ENCODE measurements at places on chromosomes 3 and 15.

GRCh38 chr3:13873818-13874217, 6.1 kb downstream of the WNT7A start:
- peaks cover 3% of the 10 kb centered on the region for H3K4me1 ChIP-seq
- H3K4me3 ChIP-seq: no peak overlapping the region
- H3K36me3 ChIP-seq: no peaks in the 10 kb centered on the region
- no peak for DNase-seq
- peaks cover 37% of the 10 kb centered on the region for H3K27me3 ChIP-seq
- H3K27ac ChIP-seq: no peak overlapping the region

DNA sequence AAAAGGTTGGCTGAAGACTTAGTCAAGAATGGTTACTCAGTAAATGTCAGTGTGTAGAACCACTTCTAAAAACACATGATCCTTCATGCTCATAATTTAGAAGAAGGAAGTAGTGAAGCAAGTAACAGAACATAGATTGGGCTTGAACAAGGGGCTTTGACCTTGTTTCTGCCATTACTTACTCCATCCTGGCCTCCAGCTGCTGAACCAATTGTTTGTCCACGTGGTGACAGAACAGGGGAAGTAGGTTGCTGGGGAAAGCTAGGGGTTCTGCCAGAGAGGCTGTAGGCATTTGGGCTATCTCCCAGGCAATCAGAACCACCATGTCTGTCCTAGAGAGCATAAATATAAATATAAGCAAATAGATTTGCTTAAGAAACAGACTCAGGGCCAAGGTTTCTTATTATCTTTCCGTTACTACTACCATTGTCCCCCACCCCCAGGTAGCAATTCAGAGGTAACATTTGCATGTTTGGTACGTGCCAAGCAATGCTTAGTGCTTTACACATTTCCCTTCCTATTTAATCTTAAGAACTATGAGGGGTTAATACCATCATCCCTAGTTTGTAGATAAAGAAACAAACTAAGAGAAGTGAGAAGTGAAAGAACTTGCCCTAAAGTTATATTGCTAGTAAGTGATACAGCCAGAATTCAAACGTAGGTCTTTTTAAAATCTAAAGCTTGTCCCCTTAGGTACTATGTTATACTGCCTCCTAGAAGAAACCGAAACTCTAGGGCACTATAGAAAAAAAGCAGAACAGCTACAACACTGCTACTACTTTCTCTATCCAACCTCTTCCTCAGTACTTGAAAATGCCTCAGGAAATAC, 3.0 kb upstream of the SPG11 start:
- peak overlapping the region; percentile 83 for H3K27ac ChIP-seq
- no peak for DNase-seq
- H3K36me3 ChIP-seq: peaks cover 19% of the 10 kb centered on the region
- H3K4me3 ChIP-seq: peak overlapping the region; percentile 63
- peaks cover 76% of the 10 kb centered on the region for H3K4me1 ChIP-seq
- no peaks in the 10 kb centered on the region for H3K27me3 ChIP-seq

DNA sequence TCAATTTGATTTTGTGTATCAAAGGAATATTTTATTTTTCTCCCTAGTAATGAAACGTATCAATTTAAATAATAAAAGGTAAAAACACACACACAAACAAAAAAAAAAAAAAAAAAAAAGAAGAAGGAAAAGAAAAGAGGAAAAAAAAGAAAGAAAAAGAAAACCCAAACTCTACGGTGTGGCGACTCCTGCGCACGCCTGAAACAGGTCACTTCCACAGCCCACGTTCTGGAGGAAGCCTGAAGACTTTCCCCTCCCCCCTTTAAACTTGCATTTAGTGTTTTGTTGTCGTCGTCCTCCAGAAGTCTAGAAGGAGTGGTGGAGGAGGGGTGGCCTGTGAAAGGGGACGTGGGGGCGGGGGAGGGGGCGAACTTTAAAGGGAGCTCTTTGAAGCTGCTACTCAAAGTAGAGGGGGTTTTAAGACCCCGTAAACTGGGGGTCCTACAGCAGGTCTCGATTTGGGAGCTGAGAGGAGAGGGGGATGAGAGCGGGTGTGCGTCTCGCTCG, 2.3 kb upstream of the TLE3 start:
- peak overlapping the region; percentile 79 for H3K4me3 ChIP-seq
- H3K4me1 ChIP-seq: peaks cover 39% of the 10 kb centered on the region

GRCh38 chr15:100147828-100148227, 193.9 kb downstream of the ADAMTS17 start:
- H3K27ac ChIP-seq: no peak overlapping the region
- H3K4me1 ChIP-seq: no peaks in the 10 kb centered on the region
- H3K36me3 ChIP-seq: peaks cover 2% of the 10 kb centered on the region
- DNase-seq: no peak

DNA sequence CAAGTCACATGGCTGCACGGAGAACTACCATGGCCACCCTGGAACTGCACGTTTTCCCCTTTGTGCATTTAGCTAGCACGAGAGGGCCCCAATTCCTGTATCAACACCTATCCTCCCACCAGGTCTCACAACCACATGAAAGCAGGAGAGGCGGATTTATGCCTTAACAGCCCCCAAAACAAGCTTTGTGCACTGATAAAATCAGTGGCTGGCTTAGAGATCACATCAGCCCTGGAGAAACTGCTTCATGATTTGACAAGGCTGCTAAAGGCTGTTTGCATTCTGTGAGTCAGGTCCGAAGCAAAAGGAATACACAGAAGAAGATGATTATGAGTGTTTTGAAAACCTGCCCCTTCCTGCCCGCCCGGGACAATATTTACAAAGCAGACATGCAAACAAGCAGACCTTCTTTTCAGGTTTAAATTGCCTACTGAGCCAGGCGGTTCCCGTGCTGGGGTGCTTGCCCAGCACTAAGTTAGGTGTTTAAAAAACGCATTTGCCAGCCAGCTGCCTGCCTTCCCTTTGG, 25.9 kb downstream of the CEMIP start:
- no peak overlapping the region for H3K4me3 ChIP-seq
- H3K27me3 ChIP-seq: peaks cover 3% of the 10 kb centered on the region
- no peak overlapping the region for H3K27ac ChIP-seq
- peaks cover 19% of the 10 kb centered on the region for H3K4me1 ChIP-seq
- no peak for DNase-seq

- H3K4me3 ChIP-seq: no peak overlapping the region
- H3K27me3 ChIP-seq: no peaks in the 10 kb centered on the region
- H3K27ac ChIP-seq: no peak overlapping the region
- no peaks in the 10 kb centered on the region for H3K36me3 ChIP-seq
- H3K4me1 ChIP-seq: no peaks in the 10 kb centered on the region
Measured at GRCh38 chr3:176401211-176401610, 796.1 kb downstream of the TBL1XR1 start.

DNA sequence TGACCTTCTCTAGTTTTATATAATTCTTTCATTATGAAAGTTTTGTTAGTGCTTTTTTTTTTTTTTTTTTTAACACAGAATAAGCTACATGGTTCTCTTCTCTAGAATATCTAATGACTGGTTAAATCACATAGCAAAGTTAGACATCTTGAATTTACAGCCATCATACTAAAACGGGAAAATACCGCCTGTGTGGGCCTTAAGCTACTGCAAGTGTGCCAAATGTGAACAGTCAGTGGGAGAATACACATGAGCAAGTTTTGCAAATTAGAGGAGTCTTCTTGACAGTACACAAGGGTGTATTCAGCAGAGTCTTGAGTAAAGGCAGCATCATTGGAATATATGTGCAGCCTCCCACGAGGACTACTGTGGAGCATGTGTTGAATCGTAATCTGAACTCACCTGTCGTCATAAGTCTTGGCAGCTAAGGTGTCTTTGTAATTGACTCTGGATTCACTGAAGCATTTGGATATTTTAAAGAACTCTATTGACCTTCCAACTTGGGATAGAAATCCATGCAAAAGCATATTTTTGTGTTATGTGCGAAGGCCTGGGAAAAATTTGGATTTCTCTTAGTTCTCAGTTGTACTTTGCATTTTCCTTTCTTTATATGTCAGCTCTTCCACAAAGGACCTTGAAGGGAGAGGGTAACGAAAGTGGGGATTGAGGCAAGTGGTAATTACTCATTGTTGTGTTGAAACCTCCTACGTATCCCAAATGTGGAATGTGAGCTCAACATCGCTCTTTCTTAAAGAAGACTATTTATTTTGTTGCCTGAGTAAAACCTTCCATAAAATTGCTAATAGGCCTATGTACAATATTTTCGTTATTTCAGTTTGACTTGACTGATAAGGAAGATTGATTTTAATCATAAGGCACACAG, 117.4 kb downstream of the ATG7 start:
- DNase-seq: no peak
- H3K4me1 ChIP-seq: peaks cover 11% of the 10 kb centered on the region
- H3K36me3 ChIP-seq: peaks cover 4% of the 10 kb centered on the region
- no peak overlapping the region for H3K27ac ChIP-seq
- no peak overlapping the region for H3K4me3 ChIP-seq

GRCh38 chr3:135728007-135728721, 237.4 kb upstream of the PPP2R3A start:
- no peaks in the 10 kb centered on the region for H3K27me3 ChIP-seq
- no peak overlapping the region for H3K4me3 ChIP-seq
- DNase-seq: no peak
- no peaks in the 10 kb centered on the region for H3K36me3 ChIP-seq
- H3K4me1 ChIP-seq: no peaks in the 10 kb centered on the region

GRCh38 chr15:57540211-57540610, 51.5 kb upstream of the MYZAP start:
- H3K4me3 ChIP-seq: no peak overlapping the region
- peaks cover 9% of the 10 kb centered on the region for H3K27me3 ChIP-seq
- no peaks in the 10 kb centered on the region for H3K36me3 ChIP-seq
- peaks cover 2% of the 10 kb centered on the region for H3K4me1 ChIP-seq

- H3K4me3 ChIP-seq: no peak overlapping the region
- H3K4me1 ChIP-seq: no peaks in the 10 kb centered on the region
- no peak overlapping the region for H3K27ac ChIP-seq
Measured at GRCh38 chr3:172239218-172239790, 199.9 kb downstream of the FNDC3B start.

DNA sequence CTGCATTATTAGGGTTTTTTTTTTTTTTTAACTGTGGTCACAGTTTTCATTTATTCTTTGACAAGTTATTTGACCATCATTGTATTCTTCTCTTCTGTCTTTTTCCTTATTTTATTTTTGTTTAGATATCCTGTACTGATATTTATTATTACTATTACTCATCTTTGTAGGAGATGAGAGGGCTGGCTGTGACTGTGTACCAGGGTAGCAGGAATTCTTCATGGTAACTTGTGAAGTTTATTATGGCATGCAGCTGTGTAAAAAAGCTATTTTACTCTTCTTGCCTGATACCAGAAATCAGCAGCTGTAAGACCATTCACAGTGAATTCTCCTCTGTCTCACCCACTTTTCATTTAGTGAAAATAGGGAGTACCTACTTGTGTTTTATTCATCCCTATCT, 44.5 kb downstream of the ATP6V1A start:
- H3K27ac ChIP-seq: no peak overlapping the region
- H3K4me3 ChIP-seq: no peak overlapping the region
- DNase-seq: no peak

GRCh38 chr3:135440233-135440632, 525.3 kb upstream of the PPP2R3A start:
- no peak overlapping the region for H3K4me3 ChIP-seq
- H3K27me3 ChIP-seq: no peaks in the 10 kb centered on the region
- no peak overlapping the region for H3K27ac ChIP-seq
- no peaks in the 10 kb centered on the region for H3K36me3 ChIP-seq

DNA sequence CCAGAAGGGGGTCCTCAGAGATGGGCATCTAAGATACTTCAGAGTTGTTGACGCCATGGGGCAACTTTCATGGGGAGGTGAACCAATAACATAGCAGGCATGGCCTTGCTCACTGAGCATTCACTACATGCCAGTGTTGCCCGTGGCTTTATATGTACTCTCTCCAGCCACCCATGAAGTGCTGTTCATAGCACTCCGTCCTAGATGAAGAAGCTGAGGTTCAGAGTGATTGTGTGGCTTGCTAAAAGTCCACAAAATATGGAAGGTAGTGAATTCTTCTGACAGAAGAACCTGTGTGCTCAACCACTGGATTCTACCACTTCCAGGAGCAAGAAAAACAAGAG, 9.8 kb upstream of the SEMA4B start:
- no peak overlapping the region for H3K4me3 ChIP-seq
- H3K27ac ChIP-seq: peak overlapping the region; percentile 74
- H3K36me3 ChIP-seq: peaks cover 9% of the 10 kb centered on the region
- DNase-seq: no peak
- no peaks in the 10 kb centered on the region for H3K27me3 ChIP-seq
- peaks cover 46% of the 10 kb centered on the region for H3K4me1 ChIP-seq

DNA sequence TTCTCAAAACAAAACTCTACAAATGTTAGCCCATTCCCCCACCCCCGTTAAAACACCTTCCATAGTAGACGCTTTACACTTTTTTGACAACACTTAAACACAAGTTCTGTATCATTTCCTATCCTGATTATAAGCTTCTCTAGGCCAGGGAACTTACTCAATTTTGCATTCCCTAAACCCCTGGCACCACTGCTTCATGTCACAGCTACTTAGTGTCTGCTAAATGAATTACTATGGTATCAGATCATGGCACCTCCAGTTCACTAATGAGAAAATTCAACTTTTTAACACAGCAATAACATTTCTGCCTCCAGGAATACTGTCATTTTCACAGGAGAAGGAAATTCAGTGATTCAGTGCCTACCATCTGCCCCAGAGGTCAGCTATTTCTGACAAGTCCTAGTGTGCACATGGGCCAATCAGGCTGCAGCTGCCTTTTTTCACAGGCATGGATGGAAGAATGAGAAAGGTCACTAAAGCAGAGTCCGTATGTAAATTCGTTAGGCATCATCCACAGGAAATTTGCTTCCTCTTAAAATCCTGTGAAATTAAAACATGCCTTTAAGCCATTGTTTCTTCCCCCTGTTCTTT, 18.5 kb downstream of the SFMBT1 start:
- no peak overlapping the region for H3K27ac ChIP-seq
- H3K27me3 ChIP-seq: no peaks in the 10 kb centered on the region
- peaks cover 37% of the 10 kb centered on the region for H3K4me1 ChIP-seq
- H3K36me3 ChIP-seq: peaks cover 7% of the 10 kb centered on the region

GRCh38 chr15:26212109-26212508, 349.0 kb upstream of the ATP10A start:
- H3K27me3 ChIP-seq: no peaks in the 10 kb centered on the region
- H3K36me3 ChIP-seq: no peaks in the 10 kb centered on the region
- no peak for DNase-seq
- no peak overlapping the region for H3K4me3 ChIP-seq

DNA sequence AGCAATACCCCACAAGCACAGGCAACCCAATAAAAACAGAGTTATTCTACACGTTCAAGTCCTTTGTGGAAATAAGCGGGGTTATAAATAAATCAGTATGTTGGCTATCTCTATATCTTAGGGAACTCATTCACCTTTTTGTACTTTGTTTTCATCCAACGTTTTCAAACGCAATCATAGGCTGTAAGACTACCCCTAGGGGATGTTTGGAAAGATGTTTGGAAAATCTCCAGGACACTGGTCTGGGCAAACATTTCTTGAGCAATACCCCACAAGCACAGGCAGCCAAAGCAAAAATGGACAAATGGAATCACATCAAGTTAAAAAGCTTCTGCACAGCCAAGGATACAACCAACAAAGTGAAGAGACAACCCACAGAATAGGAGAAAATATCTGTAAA, 70.1 kb downstream of the CLDN11 start:
- no peak overlapping the region for H3K27ac ChIP-seq
- no peaks in the 10 kb centered on the region for H3K4me1 ChIP-seq
- no peak overlapping the region for H3K4me3 ChIP-seq
- no peaks in the 10 kb centered on the region for H3K36me3 ChIP-seq

GRCh38 chr3:53401154-53401553, 53.8 kb upstream of the DCP1A start:
- H3K27ac ChIP-seq: no peak overlapping the region
- no peak overlapping the region for H3K4me3 ChIP-seq
- no peaks in the 10 kb centered on the region for H3K36me3 ChIP-seq
- no peaks in the 10 kb centered on the region for H3K4me1 ChIP-seq
- no peak for DNase-seq

- no peaks in the 10 kb centered on the region for H3K36me3 ChIP-seq
- H3K4me1 ChIP-seq: no peaks in the 10 kb centered on the region
- no peak overlapping the region for H3K4me3 ChIP-seq
Measured at GRCh38 chr15:98823012-98823458, 174.7 kb downstream of the IGF1R start.

Data from activated CD4-positive, alpha-beta memory T cell treated with anti-CD3 and anti-CD28 coated beads, Interleukin-2, amount 10 ng/mL, durations not matched to agents 7 days and 5 days (primary cell).